ENCODE measurements at places on chromosomes 2 and 18. TPM values are rescaled to one million over a fixed set of nuclear protein-coding genes. Genes with fewer than 3 reads are reported as not detected.

GRCh38 chr2:101518578-101519492, 43.9 kb upstream of the RFX8 start:
- no peak for DNase-seq

DNA sequence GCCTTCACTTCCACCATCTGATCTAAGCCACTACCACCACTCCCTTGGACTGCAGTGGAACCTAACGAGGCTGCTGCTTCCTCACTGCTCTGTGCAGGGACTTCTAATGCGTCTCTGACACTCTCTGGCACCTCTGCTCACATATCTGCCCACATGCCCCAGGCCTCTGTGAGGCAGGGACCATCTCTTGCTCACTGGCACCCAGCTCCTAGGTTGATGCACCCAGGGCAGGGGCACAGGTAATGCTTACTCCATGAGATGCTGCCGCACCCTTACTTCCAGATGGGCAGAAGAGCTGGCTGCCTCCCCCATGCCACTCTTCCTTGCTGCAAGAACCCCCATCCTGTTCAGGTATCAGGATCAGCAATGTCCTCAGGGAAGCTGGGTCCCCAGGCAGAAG, 294.0 kb upstream of the HS6ST1 start:
- no peak for DNase-seq

- DNase-seq = no peak
These were observed 107.3 kb downstream of the MYO1B start for GRCh38 chr2:191352536-191352935.

The MYCN gene
- 0.43 TPM for total RNA-seq

The SOS1 gene
- total RNA-seq = 27.3 TPM

GRCh38 chr2:187475499-187476248, 27.6 kb upstream of the CALCRL start:
- DNase-seq = no peak

The GATA6 gene
- 76.2 TPM for total RNA-seq

Data from cardiac septum (tissue), 1 donor.